Activated naive CD4-positive, alpha-beta T cell treated with Interleukin-2 at 50 U/mL for 16 hours (primary cell): ENCODE measurements at places on chromosomes 11 and 22.

- DNase-seq, result no peak
Measured at GRCh38 chr22:28942333-28942732, 59.0 kb downstream of the ZNRF3 start.

- DNase-seq, result no peak
Measured at GRCh38 chr11:60377401-60378136, 763 bp upstream of the MS4A7 start.

GRCh38 chr11:91407842-91408241, 816.8 kb upstream of the FAT3 start:
- DNase-seq, result no peak

GRCh38 chr11:76759092-76759491, 24.1 kb upstream of the TSKU start:
- no peak for DNase-seq

DNA sequence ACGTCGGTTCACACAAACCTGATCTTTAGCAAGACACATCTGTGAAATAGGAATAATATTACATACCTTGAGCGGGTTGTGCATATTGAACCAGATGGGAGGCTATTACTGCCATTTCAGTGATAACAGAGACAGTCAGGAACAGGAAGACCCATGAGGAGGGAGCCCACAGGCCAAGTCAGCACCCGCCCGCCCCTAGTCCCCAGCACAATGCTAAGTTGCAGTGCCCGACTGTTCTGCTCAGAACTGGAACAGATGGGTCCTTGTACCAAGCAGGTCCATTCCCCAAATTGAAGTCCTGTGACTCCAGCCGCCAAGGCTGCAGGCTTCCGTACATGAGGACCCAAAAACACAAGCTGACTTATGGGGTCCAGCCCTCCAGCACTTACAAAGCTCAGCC, 9.3 kb downstream of the CXCR5 start:
- no peak for DNase-seq

GRCh38 chr11:76248210-76248609, 41.9 kb upstream of the WNT11 start:
- no peak for DNase-seq

DNA sequence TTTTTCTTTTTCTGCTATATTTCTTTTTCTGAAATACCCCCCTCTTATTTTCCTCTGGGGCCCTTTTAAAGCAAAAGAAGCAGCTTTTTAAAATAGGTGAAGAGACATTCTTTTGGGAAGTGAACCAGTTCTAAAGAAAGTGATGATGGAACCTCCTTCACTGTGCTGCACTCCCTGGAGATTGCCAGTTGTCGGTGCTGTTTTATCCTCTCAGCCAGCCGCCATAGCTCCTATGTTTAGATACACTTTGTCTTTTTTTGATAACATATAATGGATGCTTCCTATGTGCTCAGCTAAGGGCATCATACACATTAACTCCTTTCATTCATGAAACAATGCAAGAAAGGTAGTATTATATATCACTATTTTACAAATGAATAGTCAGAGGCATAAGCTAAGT, 14.0 kb downstream of the CFAP300 start:
- no peak for DNase-seq

DNA sequence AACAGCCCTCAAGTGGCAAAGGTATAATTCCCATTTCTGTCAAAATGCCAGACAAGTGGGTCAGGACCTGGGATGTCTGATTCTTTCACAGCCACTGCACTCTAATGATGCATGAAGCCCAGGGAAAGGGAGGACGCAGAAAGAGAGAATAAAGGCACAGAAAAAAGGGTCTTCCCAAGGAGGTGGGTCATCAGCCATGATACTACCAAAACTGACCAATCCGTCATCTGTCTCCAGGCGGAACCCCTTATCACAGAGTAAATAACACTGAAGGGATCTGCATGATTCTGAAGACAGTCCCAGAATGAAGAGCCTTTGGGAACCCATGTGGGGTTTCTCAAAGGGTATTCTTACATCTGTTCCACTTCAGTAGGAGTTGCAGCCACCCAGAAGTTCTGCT, 73.8 kb upstream of the OPCML start:
- DNase-seq, result no peak

- no peak for DNase-seq
Measured at GRCh38 chr22:20980938-20981722, 967 bp upstream of the LZTR1 start.

DNA sequence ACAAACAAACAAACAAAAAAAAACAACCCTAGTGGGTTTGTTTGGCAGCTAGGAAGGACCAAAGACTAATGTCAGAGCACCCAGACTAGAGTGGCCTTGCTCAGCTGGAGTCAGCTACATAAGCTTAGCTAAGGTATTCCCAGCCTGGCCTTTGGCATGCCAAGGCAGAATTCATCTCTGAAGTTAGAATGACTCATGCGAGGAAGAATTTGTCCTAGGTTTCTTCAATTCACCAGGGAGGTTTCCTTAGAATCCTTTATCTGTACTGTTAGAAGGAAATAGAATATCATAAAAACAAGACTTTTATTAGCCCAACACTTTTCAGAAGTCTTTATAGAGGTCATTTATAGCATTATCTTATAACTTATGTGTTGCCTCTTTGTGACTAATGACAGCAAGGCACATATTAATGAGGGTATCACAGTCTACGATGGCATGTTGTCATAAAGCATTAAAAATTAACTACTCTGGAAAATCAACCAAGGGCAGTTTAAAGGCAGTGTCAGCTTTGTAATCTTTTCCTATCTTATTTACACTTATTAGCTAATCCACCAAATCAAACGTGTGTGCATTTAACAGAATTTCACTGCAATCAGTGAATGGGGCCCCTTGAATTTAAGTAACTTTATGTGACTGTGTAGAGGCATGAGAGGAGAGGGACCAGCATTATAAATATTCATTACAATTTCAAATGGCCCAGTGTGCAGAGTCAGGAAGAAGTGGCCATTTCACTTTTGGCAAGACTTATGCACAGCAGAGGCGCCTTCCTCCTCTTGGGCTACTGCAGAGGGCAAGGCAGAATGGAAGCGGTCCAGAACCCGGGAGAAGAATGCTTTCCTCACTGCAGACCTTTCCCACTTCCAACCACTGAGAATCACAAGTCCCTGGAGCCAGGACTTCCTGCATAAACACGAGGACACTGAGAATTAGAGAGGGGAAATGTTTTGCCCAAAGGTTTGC, 36.3 kb downstream of the SLC5A1 start:
- DNase-seq, result no peak

DNA sequence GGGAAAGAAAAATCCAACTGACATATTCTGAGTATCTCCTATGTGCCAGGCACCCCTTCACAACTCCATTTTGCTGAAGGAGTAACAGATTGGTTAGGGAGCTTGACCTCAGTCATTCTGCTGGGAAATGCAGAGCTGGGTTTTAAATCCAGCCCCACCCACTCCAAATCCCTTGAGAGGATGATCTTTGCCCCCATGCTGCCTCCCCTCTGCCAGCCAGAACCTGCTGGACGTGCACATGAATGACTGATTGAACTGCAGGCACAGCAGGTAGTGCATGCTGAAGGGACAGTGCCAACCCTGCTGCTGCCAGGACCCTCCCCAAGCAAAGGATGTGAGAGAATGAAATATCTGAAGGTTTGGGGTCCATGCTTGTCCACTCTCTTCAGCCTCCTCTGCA, 340.9 kb downstream of the BUD13 start:
- no peak for DNase-seq

DNA sequence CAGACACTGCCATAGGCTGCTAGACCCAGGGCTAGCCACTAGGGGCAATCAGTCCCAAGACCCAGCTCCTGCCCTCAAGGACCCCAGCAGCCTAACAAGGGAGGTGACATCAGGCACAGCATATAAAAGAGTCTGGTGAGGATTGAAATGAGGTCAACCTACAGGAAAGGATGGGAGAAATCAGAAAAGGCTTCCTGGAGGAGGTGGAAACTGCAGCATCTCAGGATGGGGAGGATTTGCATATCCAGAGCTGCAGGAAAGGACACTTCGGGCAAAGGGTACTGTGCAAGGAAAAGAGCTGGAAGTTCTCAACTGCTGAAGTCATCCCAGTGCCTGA, 2.9 kb upstream of the ARFGAP2 start:
- DNase-seq, result peak; percentile 42

DNA sequence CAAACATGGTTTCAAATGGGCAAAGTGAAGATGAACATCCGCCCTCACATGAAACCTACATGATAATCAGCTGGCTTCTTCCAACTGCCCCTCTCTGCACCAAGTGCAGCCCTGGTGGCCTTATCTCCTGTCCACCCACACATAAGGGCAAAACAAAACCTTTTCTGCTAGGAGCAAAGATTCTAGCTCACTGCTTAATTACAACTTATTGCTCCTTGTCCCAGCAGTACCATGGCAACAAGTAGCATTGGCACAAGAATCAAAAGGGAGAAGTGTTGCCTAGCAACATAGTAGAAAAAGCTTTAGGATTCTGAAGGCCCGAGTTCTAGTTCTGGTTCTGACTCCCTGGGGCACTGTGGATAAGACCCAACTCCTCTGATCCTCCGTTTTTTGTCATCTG, 68.7 kb upstream of the BMAL1 start:
- DNase-seq, result no peak

- no peak for DNase-seq
Measured at GRCh38 chr11:126207896-126208295, 3.6 kb downstream of the RPUSD4 start.

- DNase-seq, result peak; percentile 68
Measured at GRCh38 chr11:12189543-12190235, 79.3 kb downstream of the MICAL2 start.

DNA sequence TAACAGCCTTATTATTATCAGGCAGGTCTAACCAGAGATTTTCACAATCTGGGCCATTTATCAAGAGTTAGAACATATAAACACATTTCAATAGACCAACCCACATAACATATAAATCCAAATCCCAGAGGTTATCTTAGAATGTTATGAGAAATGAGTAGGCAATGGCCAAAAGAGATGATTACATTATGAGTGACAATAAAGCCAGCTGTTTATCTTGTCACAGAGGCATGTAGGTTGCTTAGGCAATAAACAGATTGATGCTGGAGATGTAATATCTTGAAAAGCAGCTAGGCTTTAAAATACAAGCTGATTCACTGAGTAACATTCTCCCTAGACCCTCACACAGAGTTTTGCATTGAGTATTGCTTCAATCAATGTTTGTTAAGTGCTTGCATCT, 148.5 kb upstream of the SESN3 start:
- no peak for DNase-seq
